ENCODE measurements at places on chromosomes 6 and 20.

DNA sequence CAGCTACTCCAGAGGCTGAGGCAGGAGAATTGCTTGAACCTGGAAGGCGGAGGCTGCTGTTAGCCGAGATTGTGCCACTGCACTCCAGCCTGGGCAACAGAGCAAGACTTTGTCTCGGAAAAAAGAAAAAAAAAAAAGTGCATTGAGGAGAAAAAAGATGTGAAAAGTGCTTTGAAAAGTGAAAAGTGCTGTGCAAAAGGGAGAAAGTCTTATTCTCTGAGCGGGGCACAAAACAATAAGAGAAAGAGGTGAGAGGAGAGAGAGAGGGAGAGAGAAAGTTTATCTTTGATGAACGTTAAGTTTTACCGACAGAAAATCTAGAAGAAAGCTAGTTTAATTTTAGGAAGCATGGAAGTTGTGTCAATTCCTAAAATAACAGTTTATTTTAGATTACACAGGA lies 3.9 kb upstream of the PACSIN1 start:
- DNase-seq = no peak

DNA sequence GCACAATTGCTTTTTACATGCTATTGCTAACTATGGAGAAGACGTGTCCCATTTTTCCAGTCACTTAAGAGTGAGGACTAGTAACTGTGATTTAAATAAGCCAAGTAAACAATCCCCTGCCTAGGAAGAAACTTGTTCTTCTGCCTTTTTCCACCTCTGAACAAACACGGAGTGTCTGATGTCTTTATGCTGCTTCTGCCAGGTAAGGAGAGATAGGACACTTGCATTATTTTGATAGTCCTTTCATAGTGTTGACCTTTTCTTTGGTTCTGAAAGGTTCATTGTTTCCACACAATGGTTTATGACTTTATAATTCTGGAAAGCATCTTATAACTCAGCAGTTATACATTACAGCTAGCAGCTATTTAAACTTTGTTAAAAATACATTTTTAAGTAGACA lies 8.4 kb downstream of the LRP11 start:
- DNase-seq = no peak

GRCh38 chr20:650281-650680 lies 2.7 kb downstream of the SRXN1 start:
- DNase-seq = no peak

GRCh38 chr6:11903645-11904044 lies 108.5 kb upstream of the HIVEP1 start:
- DNase-seq = no peak

All from Jurkat, Clone E6-1 (cell line).